ENCODE measurements at places on chromosomes 16 and 17. TPM values are rescaled to one million over a fixed set of nuclear protein-coding genes. Genes with fewer than 3 reads are reported as not detected.

GRIN2C gene
- 0.36 TPM for polyA plus RNA-seq

DNA sequence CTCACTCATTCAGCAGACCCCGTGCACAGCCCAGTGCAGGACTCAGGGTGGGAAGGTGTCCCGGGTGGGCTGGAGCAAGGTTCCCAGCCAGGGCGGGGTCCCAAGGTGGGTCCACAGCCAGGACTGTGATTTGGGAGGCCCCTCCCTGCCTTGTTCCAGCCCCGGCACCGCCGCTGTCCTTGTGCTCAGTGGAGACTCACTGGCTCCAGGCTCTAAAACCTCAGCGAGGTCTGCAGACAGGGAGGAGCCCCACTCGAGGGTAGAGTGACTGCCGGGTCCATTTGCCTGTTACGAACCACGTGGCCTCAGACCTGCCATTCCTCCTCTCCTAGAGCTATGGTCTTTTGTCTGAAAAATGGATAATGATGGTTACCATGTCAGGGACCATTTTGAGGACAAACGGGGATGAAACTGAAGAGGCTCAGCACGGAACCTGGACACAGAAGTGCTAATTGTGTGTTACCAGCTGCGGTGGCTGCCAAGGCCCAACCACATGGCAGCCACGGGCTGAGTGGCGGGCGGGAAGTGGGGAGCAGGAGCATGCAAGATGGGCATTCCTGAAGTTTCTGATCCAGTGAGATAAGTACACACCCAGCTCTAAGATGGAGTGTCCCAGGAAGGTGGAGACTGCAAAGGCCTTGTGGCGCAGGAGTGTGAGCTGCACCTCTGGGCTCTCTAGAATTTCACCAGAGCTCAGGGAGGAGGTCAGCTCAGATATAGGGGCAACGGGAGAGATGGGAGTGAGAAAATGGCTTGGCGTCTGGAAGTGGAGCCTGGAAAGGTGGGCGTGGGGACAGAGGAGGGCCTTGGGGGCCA, 317.6 kb downstream of the SEC14L1 start:
- no peak for DNase-seq

- DNase-seq, result no peak
These were observed 4.9 kb downstream of the CCL5 start for GRCh38 chr17:35875072-35875799.

- DNase-seq, result no peak
These were observed 15.9 kb upstream of the PECAM1 start for GRCh38 chr17:64406321-64407200.

SMIM36 gene
- polyA plus RNA-seq, result 0.14 TPM

- DNase-seq, result no peak
These were observed 444 bp downstream of the HELZ start for GRCh38 chr17:67244431-67245072.

ZNF750 gene
- polyA plus RNA-seq, result 1.6 TPM

- no peak for DNase-seq
These were observed at the start of gene STAC2 for GRCh38 chr17:39225308-39225958. TSS of gene STAC2 (minus strand) at chr17:39225945. CDS start at chr17:39225502, 443 bp downstream.

TBC1D3E gene
- not detected for polyA plus RNA-seq

GRCh38 chr17:66309793-66310192, 7.4 kb downstream of the PRKCA start:
- DNase-seq, result no peak

DNA sequence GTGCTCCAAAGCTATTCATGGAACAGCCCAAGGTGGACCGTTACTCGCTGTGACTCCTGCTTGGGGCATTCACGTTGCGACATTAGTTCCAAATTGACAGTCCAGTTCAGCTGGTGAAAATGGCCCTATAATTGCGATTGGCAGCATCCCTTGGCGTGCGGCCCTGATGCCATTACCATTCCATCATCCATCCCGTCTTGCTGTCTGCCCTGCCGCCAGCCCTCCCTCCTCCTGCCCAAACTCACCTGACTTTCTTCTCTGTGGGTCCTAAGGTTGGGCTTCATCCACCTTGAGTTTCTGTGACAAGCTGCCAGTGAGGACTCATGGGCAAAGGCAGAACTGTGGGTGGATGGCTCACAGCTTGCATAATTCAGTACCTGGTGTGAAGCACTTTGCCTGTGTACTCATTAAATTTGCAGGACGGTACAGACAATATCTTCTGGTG, 104.6 kb downstream of the RPTOR start:
- no peak for DNase-seq

GRCh38 chr17:64061178-64061898, 40.9 kb upstream of the ICAM2 start:
- no peak for DNase-seq

- DNase-seq, result no peak
These were observed 38.9 kb downstream of the ZNF207 start for GRCh38 chr17:32388613-32389459.

CHST5 gene
- polyA plus RNA-seq, result 0.94 TPM

HSD17B2 gene
- 9.5 TPM for polyA plus RNA-seq

DNA sequence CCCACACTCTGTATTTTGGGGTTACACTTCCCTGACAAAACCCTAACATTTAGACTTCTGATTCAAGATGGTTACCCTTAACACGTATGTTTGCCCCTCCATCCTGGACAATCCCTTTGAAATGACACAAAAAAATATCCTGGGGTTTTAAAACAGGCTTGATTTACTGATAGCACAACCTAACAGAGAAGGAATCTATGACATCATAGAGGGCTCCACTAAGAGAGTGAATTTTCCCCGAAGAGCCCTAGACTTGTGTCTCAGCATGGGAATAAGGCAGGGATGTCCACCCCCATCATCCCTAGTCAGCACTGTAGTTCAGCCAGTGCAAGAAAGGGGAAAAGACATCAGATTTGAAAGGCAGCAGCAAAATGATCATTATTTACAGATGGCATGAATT, 15.8 kb upstream of the SRCIN1 start:
- DNase-seq, result no peak

DNA sequence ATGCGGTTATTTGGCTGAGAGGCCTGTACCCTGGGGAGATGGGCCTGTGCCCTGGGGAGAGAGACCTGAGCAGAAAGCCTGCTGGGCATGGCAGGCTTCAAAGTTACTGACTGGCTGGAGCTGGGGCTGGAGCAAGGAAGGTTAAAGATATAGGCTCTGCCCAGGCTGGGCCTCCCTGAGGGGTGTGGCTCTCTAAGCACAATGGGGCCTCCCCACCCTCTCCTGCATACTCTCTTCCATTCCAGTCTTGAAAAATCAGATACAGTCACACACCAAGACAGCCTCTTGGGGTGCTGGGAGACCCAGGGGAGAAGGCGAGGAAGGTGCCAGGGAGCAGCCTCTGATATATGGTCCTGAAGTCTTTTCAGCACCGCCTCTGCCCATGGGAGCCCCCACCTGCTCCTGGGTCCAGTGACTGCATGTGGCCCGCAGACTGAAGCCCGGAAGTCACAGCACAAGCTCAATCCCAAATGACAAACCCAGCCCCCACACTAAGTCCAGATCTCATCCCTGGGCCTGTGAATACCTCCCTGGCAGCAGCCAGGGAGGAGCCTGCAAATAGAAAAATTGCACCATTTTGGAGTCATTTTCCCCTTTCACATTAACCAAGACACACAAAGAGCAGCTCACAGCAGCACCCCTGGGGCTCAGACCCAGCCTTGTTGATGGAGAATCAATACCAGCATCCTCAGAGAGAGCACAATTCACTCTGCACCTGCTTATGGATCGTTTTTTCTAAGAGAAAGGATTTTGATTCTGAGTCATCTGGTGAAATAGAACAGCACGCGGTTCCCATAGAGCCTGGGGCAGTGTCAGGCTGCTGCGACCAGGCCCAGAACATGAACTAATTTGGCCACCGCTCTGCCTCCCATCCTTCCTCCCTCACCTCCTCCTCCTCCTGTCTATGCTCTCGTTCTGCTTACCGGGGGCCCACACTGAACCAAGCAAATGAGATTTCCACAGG, 25.6 kb upstream of the CACNG1 start:
- no peak for DNase-seq

DNA sequence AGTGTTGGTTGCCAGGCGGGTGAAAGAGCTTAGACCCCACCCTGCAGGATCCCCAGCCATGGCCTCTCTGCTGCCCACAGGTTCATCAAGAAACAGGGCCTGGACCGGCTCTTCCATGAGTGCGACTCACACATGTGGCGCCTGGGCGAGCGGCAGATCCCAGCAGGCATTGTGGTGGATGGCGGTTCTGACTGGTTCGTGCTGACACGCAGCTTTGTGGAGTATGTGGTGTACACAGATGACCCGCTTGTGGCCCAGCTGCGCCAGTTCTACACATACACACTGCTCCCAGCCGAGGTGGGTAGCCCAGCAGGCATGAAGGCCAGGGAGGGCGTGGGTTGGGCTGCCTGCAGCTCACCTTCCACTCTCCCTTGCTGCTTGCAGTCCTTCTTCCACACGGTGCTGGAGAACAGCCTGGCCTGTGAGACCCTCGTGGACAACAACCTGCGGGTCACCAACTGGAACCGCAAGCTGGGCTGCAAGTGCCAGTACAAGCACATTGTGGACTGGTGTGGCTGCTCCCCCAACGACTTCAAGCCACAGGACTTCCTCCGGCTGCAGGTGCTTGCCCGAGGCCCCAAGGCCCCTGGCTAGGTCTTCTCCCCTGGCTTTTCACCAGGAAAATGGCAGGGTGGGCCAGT, 9.9 kb downstream of the XYLT2 start:
- no peak for DNase-seq

GRCh38 chr16:74724820-74725549, 24.3 kb upstream of the MLKL start:
- no peak for DNase-seq

SLC7A6OS gene
- polyA plus RNA-seq, result 25.4 TPM

C1QTNF8 gene
- not detected for polyA plus RNA-seq

CD300H gene
- not detected for polyA plus RNA-seq

DNA sequence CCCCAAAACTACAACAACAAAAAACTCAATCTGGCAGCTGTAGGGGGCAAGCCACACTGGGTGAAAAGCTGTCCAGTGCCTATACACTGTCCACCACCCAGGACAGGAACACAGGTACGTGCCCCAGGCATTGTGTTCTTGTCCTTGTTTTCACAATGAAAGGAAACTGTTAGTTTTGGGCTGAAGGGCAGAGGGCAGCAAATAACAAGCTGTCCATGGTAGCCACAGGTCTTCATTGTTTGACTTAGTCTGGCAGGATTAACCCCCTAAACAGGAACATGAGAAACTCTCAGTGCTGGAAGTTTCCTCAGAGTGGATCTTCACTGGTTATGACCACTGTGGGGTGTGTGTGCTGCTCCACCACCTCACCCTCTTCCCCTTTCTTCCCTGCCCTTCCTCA, 224.6 kb upstream of the N4BP1 start:
- DNase-seq, result no peak

MYOCD gene
- polyA plus RNA-seq, result 7.4 TPM

ARHGAP44 gene
- 9.1 TPM for polyA plus RNA-seq

TAF1C gene
- polyA plus RNA-seq, result 58.7 TPM

- no peak for DNase-seq
These were observed 108.5 kb downstream of the ZNF778 start for GRCh38 chr16:89325861-89326471.

GRCh38 chr17:1714980-1715802, 5.0 kb upstream of the TLCD2 start:
- no peak for DNase-seq

- DNase-seq, result no peak
These were observed 4.4 kb downstream of the SCPEP1 start for GRCh38 chr17:56982312-56982711.

GRCh38 chr17:49603720-49604119, 28.0 kb downstream of the NXPH3 start:
- DNase-seq, result no peak

GRCh38 chr17:47949946-47950345, 7.7 kb downstream of the PRR15L start:
- DNase-seq, result no peak

- DNase-seq, result no peak
These were observed 10.4 kb downstream of the ADCY9 start for GRCh38 chr16:4105848-4106247.

- no peak for DNase-seq
These were observed 595.8 kb upstream of the EEF2KMT start for GRCh38 chr16:5693426-5693825.

All from renal cortex interstitium (tissue), 15 donors.